ENCODE measurements at places on chromosomes 6 and 20. TPM values are rescaled to one million over a fixed set of nuclear protein-coding genes. Genes with fewer than 3 reads are reported as not detected.

GRCh38 chr6:151224076-151224475 lies 15.7 kb upstream of the AKAP12 start:
- DNase-seq = no peak

GRCh38 chr6:69391106-69391505 lies 405.7 kb downstream of the LMBRD1 start:
- no peak for DNase-seq

- no peak for DNase-seq
Measured at GRCh38 chr20:58598211-58599015, 52.7 kb upstream of the STX16 start.

DNA sequence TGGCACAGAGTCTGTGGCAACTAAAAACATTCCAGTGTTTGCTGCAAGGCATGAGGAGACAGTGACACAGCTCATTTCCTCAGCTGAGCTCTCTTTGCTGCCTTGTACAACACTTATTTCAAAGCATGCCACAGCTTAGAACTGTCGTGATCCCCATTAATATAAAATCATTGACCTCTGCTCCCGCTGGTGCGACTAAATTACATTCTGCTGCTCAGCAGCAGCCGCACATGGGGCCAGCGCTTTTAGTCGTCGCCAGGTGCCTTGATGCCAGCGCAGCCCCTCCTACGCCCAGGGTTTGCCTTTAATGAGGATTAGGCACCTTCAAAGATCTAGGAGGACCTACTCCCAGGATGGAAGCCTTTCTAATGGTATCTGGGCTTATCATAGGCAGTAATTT lies 717.9 kb upstream of the POU3F2 start:
- DNase-seq = no peak

- DNase-seq = no peak
Measured at GRCh38 chr20:2280082-2280481, 15.7 kb upstream of the TGM3 start.

DNA sequence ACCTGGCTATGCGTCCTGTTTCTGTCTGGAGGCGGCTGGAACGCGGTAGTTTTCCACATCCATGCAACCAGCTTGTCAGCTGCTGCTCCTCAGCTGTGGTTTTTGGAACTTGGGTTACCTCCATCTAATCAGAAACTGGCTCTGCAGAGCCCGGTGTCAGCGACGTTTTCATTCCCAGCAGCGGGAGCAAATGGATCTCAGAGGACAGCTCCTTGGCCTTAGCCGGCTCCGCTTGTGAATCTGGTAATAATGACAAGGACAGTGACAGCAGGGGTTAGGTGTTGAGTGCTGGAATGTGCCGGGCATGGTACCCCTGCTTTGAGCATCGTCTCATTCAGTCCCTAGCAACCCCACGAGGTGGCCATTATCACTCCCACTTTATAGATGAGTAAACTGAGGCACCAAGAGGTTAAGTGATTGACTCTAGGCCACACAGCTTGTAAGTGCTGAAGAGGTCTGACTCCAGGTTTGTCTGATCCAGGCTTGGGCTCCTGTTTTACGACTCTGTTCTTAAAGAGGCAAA lies 1.3 kb downstream of the SLCO4A1 start:
- no peak for DNase-seq

- DNase-seq = peak; percentile 14
Measured at GRCh38 chr20:967796-968742, 34.0 kb downstream of the RSPO4 start.

DNA sequence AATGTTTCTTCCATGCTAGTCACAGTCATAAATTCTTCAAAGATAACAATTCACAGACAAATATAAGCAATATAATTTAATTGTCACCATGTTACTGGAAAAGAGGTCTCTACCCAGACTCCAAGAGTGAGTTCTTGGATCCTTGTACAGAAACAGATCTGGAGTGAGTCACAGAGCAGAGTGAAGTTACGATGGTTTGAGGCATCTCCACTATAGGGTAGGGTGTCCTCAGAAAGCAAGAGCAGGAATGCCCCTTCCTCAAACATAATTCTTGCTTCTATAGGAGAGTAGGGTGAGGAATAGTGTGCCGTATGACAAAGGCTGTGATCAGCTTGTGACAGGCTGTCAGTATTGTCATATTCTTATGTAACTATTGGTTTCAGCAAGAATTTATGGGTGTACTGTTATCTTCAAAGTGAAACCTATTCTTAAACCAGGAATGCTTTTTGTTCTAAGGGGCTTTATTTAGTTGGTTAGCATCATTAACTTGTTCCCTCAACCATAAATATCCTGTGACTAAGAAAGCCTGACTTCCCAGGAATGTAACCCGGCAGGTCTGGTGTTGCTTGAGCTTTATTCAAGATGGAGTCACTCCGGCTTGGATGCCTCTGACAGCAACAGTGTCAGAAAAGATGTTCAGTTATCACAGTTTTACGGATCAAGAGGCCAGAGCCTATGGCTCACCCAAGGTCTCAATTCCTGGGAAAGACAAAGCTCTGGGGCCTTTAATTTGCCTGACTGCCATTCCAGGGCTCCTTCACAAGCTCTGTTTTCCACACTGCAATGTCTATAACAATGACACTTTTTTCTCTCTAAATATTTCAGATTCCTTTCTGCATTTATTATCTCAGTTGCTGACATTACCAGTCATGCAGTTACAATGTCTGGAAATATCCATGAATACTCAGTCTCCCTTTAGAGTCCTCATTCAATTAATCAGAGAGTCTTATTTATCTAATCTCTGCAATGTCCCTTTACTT lies 298.6 kb downstream of the C6orf118 start:
- DNase-seq = no peak

DNA sequence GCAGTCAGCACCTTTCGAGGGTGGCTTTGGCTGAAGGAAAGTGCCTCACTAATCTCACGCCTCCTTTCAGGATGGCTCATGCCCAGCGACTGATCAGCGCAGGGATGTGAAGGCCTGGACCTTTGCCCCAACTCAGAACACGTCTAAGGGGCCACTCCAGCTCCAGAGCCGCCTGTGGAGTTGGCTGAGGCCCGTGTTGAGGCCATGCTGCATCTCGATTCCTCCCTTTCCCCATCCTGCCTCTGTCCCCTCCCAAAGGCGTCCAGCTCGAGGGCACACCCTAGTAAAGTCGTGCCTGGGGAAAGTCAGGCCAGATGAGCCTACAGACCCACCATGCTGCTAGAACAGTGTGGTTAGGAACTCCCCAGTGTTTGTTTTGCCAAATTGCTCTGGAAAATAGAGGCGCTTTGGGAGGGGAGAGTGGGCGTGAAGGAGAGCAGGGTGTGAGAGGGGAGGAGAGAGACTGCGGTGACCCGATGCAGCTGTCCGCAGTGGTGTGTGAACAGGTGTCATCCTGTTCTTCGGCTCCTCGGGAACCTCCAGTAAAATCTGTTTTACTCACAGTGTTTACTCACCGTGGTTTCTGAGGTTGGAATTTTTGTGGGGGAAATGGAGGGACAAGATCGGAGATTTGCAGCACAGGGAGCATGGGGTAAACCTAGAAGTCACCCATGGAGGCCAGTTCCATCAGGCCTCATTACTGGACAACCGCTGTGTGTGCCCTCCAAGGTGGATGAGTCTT lies 85.0 kb upstream of the PMEPA1 start:
- DNase-seq = peak; percentile 79

GRCh38 chr20:59827138-59828056 lies 106.0 kb downstream of the SYCP2 start:
- no peak for DNase-seq

- no peak for DNase-seq
Measured at GRCh38 chr6:34315780-34316179, 67.0 kb upstream of the SMIM29 start.

- DNase-seq = no peak
Measured at GRCh38 chr6:108365478-108365877, 70.6 kb downstream of the AFG1L start.

GRCh38 chr6:40788661-40789655 lies 201.8 kb upstream of the LRFN2 start:
- DNase-seq = no peak

DNA sequence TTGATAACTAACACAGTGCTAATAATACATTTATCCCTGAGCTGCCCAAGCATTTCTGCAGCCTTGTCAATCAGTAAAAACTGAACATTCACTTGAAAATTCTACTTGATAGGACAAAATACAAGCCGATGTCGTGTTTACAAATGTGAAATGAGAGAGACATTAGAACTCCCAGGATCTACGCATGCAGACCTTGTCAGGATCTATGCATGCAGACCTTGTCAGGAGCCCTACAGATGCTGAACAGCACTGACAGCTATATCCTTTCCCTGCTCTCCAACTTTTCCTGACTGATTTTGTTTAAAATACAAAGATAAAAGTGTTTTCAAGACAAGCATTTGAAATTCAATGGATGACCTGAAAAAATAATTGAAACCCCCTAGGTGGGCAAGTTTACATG lies 28.9 kb downstream of the INSM1 start:
- no peak for DNase-seq

- DNase-seq = no peak
Measured at GRCh38 chr6:88764081-88764480, 199.3 kb downstream of the RNGTT start.

GRCh38 chr20:31843881-31844280 lies 1.5 kb downstream of the FOXS1 start:
- no peak for DNase-seq

GRCh38 chr6:25181350-25181724 lies 97.8 kb upstream of the CARMIL1 start:
- no peak for DNase-seq

GRCh38 chr20:47509685-47510084 lies 8.0 kb downstream of the NCOA3 start:
- DNase-seq = no peak

- DNase-seq = no peak
Measured at GRCh38 chr6:139240161-139241010, 51.4 kb downstream of the TXLNB start.

GRCh38 chr6:129967427-129967826 lies 51.0 kb upstream of the L3MBTL3 start:
- DNase-seq = no peak

- DNase-seq = no peak
Measured at GRCh38 chr6:137175868-137176245, 2.4 kb upstream of the IL22RA2 start.

DNA sequence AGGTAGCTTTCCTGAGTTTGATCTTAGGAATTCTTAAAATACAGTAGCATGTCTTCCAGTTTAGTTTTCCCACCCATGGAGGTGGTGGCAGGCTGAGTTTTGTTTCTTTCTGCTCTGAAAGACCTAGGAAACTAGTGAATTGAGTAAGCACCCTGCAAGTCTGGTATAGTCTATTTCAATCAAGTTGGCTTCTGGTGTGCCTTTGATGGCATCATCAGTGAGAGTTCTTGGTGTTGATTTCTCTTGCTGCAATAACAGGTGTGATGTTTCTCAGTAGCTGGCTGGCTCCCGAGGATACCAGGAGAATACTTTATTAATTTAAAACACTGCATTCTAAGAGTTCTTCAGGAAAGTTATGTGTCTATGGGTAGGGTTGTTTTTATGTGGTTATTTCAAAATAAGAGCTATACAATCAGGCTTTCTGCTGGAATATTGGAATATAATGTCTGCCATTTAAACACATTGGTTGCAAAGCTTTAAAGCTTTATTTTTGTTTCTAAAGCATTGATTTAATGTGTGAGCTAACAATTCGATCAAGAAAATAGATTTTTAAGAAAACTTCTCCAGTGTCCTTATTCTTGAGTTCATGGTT lies 19.0 kb downstream of the VAPB start:
- DNase-seq = no peak

DNA sequence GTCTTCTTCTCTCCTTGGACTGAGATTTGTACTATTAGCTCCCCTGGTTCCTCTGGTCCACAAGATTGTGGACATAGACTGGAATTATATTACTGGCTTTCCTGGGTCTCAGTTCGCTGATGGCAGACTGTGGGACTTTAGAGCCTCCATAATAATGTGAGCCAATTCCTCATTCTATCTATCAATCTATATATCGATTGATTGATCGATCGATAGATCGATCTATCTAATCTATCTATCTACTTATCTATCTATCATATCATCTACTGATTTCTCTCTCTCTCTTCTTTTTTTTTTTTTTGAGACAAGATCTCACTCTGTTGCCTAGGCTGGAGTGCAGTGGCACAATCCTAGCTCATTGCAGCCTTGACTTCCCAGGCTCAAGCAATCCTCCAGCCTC lies 51.5 kb upstream of the DDR1 start:
- no peak for DNase-seq

- no peak for DNase-seq
Measured at GRCh38 chr20:51758978-51759544, 9.1 kb downstream of the ATP9A start.

DNA sequence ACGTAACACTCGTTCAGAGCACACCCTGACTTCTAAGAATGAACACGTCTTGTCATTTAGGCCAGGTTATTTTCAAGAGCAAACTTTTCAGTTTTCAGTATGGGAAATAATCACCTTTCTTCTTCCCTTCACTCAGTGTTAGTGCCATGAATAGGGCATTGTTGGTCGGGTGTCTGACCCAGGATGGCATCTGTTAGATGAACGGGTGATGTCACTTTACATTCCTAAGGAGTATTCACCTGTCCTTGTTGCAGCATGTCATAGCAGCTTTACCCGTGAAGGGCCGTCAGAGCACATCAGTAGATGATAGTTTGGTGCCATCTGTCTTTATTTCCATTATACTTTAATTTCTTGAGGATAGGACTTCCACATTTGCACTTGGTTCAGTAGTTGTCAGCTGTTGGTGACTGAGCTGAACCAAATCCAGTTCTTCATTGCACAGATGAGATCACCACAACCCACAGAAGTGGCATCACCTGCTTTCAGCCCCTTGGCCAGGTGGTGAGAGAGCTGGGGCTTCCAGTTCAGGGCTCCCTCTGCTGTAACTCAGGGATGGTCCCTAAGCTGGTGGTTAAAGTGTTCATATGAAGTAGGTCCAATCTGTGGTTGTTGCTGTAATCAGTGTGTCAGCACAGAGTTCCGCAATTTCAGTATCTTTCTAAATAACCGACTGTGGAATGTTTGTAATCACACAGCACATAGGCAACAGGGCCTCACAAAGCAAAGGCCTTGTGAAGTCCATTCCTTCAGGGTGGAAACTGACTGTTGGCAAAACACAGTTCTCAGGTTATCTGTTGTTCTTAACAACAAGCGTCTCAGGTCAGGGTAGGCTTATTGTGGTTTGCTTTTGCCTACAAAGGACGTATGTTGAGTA lies 68.2 kb downstream of the FAM120B start:
- peak; percentile 75 for DNase-seq

Gene RIMS1
- 0.03 TPM for polyA plus RNA-seq

Gene PTK7
- 124 TPM for polyA plus RNA-seq

Gene REM1
- polyA plus RNA-seq = not detected

Gene ADGRG6
- polyA plus RNA-seq = 18.4 TPM

Gene CD24
- 314 TPM for polyA plus RNA-seq

Gene ADGRB3
- polyA plus RNA-seq = not detected

Gene ADAM33
- polyA plus RNA-seq = not detected

Gene NKX2-2
- polyA plus RNA-seq = not detected

Gene CAP2
- polyA plus RNA-seq = 9.5 TPM

Gene RBPJL
- not detected for polyA plus RNA-seq

Gene RSPO3
- polyA plus RNA-seq = not detected

Gene ZC3H12D
- 0.01 TPM for polyA plus RNA-seq

Gene BPIFB2
- not detected for polyA plus RNA-seq

Data from mammary epithelial cell (primary cell).